NCI-H1694 (cell line): ENCODE measurements at places on chromosomes 7 and 10.

DNA sequence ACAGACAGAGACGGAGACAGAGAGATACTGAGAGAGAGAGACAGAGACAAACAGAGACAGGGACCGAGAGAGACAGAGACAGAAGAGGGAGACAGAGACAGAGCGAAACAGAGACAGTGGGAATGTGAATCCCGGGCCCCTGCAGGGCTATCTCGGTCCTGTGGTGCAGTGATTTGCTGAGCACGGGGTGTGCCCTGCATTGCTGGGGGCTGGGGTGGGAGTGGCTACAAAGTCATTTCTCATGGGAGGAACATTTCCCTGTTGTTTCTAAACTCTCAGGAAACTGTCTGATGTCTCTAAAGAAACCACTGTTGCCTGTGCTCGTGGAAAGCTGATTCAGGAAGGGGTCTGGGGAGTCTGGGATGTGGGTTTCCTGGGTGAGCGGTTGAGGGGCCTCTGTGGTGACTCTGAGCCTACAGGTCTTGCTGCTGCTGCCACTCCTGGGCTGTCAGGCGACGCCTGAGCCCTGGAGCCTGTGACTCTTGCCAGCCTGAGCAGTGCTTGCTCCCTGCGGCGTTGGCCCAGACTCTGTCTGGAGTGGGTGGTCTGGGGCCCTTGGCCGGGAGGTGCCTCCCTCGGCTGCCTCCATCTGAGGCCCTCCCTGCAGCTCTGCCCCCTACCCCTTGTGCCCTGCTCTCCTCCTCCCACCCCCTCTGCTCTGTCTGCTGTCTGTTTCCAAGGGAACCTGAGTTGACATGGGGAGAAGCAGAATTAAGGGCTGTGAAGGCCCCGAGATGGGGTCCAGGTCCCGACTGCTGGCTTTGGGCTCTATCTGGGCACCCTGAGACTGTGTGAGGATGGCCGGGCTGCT, 292.0 kb downstream of the WDR37 start:
- no peak for DNase-seq

- DNase-seq, result no peak
Measured at GRCh38 chr7:101620991-101621390, 8.1 kb downstream of the MYL10 start.

- no peak for DNase-seq
Measured at GRCh38 chr7:150891740-150892139, 39.4 kb downstream of the AOC1 start.

DNA sequence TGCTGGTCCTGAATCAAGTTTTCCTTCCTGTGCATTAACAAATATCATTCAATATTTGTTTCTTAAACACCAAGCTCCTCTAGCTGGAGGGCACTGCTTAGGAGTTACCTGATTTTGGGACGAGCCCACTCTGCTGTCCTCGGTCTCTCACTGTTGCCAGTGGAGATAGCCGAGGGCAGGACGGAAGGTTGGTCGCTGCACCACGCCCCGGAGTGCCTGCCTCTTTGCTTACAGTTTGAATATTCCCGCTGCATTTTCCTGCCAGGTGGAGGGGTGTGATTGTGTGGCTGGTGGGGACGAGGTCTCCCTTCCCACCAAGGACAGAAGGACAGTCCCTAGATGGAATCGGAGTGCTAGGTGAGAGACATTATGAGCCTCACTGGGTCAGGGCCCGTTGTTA, 201.5 kb downstream of the DNAJB6 start:
- DNase-seq, result no peak

- no peak for DNase-seq
Measured at GRCh38 chr10:60358282-60358681, 31.4 kb downstream of the ANK3 start.

DNA sequence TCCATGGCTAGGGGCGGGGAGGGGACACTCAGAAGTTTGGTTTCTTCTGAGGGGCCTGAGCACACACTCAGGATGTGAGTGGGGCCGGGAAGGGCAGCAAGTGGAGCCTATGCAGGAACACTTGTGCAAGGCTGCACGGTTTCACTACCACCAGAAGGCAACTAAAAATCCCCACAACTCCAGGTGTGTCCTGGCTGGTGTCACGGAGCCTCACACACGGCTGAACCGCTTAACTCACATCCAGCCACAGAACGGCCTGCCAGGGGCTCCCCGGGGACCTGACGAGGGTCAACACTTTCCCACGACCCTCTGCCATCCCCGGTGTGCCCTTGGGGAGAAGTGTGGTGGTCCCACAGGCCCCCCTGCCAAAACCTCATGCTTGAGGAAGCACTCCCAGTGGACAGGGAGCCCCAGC, 173.9 kb downstream of the ELFN1 start:
- no peak for DNase-seq

DNA sequence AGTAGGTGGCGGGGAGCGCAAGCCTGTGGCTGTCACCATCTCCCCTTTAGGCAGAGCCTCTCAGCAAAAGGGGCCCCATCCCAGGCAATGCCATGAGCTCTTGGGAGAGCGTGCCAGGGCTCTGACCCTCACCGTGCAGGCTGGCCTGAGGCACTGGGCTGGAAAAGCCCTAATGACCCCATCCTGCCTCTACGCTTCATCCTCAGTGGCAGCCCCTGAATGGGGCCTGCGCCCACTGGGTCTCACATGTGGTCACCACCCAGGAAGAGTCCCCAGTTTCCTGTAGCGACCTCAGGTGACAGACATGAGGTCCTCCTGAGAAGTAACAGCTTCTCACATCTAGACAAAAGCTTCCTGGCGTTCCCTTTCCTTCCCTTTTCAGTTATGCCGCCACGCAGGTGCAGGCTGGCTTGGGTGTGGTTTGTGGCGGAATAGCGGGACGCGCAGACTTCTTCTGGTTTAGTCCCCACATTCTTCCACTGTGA, 59.2 kb downstream of the CLEC2L start:
- no peak for DNase-seq

GRCh38 chr10:86956848-86957448, 467 bp downstream of the MMRN2 start:
- no peak for DNase-seq

DNA sequence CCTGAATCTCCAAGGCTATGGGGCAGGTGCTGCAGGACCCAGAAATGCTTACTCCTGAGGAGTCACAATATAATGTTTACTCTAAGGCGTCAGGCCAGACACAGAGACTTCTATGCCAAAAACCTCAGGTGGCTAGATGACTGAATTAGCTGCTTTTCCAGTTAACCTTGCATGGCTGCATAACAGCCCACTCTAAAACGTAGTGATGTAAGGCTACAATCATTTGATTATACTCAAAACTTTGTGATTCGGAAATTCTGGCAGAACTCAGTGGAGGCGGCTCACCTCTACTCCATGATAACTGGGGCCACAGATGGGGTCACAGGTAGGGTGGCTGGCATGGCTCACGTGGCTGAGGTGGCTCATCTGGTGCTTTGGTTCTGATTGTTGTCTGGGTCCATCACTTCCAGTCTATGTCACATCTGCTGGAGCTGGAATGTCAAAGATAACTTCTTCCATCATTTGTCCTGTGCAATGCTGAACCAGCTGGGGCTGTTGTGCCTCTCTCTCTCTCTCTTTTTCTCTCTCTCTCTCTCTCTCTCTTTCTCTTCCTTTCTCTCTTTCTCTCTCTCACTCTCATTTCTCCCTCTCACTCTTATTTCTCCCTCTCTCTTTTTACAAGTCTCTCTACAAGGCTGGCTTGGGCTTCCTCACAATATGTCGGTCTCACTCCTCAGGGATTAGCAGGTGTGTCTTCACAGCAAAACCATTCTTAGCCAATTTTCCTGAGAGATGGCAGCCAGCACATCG, 11.8 kb downstream of the TMEM72 start:
- DNase-seq, result no peak

DNA sequence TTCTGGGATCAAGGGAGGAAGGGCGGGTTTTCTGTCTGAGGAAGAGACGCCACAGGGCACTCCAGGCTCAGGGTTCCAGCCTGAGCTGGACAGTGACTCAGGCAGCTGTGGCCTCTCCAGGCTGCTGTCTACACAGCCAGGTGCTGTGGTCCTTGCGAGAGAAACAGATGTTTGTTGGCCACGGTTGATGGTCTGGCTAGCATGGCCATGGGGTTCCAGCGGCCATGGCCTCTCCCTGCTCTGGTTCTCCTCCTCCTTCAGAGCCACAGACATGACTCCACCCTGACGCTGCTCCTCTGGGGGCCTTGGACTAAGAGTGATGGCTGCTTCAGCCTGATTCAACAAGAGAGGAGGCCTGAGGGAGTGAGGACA, 75.9 kb downstream of the AFAP1L2 start:
- DNase-seq, result no peak

- no peak for DNase-seq
Measured at GRCh38 chr10:77946084-77946483, 19.5 kb upstream of the DLG5 start.

DNA sequence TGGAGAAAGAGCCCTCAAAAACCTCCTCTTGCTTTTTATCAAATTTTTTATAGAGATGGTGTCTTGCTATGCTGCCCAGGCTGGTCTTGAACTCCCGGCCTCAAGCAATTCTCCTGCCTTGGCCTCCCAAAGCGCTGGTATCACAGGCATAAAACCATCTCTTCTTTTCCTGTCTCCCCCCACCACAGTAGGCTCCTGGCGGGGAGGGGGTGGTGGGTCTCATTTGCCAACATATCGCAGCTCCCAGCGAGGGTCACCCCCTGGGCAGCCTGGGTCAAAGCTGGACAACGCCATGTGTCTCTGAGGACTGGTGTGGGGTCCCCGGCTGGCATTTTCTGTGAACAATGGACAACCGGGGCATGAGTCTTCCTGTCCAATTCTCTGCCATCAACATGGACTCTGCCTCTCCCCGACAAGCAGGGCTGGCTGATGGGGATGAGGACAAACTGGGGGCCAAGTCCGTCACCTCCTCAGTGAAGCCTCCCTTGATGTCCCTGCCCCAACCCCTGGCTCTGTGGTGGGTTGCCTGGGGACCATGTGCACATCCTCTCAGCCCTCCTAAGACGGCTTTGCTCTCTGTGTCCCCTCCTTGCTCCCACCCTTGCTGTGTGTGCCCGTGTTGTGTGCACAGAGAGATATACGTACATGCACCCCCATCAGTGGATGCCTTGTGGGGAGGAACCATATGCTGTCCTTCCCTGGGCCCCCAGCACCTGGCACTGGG, 86.4 kb upstream of the GNA12 start:
- DNase-seq, result no peak

DNA sequence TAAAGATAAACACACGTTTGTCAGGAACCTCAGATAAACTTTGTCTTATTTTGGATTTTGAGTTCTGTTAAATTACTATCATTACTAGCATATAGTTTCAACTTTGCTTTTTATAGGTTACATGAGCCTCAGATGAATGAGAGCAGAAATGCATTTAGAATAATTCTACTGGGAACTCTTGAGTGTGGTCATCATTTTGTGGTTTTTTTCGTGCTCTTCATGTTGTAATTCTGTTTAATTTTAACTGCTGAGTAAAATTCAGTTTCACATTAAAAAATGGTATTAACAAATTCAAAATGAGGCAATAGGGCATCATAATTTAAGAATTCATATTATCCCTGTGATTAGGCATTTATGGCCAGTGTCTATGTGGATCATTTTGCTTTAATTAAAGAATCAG, 72.9 kb downstream of the GNAI1 start:
- DNase-seq, result no peak

GRCh38 chr10:133156674-133157579, 3.1 kb upstream of the KNDC1 start:
- no peak for DNase-seq

GRCh38 chr7:1340031-1340430, 107.4 kb downstream of the UNCX start:
- DNase-seq, result no peak

GRCh38 chr10:79112881-79113431, 44.2 kb downstream of the ZMIZ1 start:
- no peak for DNase-seq

DNA sequence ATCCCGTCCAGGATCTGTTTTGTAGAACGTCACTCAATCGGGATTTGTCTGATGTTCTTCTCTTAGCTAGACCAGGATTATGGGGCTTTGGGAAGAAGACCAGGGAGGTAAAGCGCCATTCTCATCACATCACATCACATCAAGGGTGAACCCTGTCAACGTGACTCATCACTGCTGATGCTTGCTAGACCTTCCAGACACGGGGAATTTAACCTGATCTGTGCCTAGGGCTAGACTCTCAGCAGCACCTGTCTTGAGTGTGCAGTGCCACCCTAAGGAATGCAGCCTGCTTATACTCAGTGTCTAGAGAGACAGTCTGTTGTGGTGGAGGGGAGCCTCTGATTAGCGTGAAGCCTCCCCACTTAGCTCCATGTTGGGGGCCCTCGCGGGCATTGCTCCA, 678.6 kb upstream of the FOXK1 start:
- no peak for DNase-seq

DNA sequence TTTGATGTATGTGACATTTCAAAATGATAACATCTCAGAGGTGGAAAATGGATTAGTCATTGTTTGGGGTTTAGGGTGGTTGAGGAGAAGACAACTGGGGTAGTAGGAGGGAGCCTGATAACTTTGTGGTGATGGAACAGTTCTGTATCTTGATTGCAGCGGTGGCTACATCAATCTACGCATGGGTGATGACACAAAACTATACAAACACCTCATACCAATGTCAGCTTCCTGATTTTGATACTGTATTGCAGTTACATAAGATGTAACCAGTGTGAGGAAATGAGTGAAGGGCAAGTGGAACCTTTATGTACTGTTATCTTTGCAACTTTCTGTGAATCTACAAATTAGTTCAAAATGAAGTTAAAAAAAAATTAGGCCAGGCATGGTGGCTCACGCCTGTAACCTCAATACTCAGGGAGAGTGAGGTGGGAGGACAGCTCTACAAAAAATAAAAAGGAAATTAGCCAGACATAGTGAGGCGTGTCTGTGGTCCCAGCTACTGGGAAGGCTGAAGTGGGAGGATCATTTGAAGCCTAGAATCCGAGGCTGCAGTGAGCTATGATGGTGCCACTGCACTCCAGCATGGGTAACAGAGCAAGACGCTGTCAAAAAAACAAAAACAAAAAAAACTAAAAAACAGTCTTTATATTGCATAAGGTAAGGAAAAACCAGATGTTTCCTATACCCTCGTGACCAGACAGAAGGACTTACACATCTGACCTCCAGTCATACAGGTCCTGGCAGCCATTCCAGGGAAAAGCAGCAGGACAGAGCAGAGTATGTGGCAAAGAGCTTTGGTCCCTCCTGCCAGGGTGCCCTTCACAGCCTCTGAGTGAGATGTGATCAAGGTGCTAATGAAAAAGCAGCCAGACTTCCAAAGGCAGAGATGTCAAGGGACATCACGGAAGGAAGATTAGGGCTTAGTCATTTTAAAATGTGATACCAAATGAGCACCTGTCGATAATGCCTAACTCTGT, 50.8 kb downstream of the CYTH3 start:
- no peak for DNase-seq

GRCh38 chr10:132508581-132509443, 28.8 kb upstream of the INPP5A start:
- DNase-seq, result no peak

GRCh38 chr10:127149501-127150081, 46.8 kb downstream of the INSYN2A start:
- DNase-seq, result no peak

- DNase-seq, result no peak
Measured at GRCh38 chr10:117130862-117131375, 7.2 kb downstream of the VAX1 start.

- DNase-seq, result no peak
Measured at GRCh38 chr7:124679146-124679545, 86.4 kb downstream of the GPR37 start.

GRCh38 chr7:112162784-112163506, 43.3 kb downstream of the DOCK4 start:
- no peak for DNase-seq

- no peak for DNase-seq
Measured at GRCh38 chr10:12299222-12299965, 50.0 kb upstream of the CAMK1D start.

- DNase-seq, result no peak
Measured at GRCh38 chr7:24313777-24314176, 29.8 kb downstream of the NPY start.

- DNase-seq, result no peak
Measured at GRCh38 chr7:107931740-107932515, 40.9 kb downstream of the DLD start.
